HCEC 1CT (cell line): ENCODE measurements at places on chromosomes 12 and 14.

DNA sequence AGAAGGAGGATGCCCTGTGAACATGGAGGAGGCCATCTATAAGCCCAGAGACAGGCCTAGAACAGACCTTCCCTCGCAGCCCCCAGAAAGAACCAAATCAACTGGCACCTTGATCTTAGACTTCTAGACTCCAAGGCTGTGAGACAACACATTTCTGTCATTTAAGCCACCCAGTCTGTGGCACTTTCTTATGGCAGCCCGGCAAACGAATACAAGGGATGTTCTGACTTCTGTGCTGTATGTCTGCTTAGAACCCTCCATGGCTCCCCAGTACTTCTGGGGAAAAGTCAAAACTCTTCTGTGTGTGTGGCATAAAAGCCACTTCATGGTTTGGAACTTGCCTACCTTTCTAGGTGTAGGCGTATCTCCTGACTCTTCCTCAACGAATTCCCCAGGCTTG is 42.9 kb downstream of the RBM19 start:
- DNase-seq, result no peak

GRCh38 chr14:53545217-53545616 is 392.1 kb upstream of the DDHD1 start:
- no peak for DNase-seq

DNA sequence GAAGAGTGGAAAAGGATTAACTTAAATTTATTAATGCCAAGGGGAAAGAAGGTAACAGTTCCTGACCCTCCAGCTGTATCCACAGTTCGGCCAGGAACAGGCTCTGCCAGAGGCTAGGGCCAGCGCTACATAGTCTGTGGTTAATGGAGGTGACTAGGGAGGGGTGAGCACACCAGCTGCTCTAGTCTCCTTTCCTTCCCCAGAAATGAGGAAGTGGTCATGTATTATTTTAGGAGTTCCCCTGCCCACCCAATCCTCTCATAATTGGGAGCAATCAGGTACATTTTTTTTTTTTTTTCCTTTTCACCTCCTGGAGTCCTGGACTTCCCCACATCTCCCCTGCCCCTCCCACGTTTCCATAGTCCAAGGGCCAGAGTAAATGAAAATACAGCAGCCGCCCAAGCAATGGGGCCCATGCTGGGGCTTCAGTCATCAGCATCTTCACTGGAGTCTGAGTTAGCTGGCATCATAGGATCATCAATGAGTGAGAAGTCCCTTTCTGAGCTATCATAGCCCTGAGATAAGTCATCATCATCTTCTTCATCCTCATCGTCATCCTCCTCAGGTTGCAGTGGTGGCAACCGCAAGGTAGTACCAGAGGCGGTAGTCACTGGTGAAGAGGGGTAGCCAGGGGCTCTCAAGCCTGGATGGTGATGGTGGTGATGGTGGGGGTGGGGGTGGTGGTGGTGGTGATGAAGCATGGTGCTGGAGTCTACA is 1.5 kb upstream of the SUPT16H start:
- DNase-seq, result no peak

- DNase-seq, result no peak
These were observed 98.3 kb upstream of the DIO3 start for GRCh38 chr14:101462726-101463565.

GRCh38 chr14:104917993-104918392 is 6.7 kb upstream of the PLD4 start:
- DNase-seq, result no peak

- no peak for DNase-seq
These were observed 32.8 kb downstream of the GRIN2B start for GRCh38 chr12:13948621-13949020.

GRCh38 chr12:50221228-50222008 is 54.2 kb upstream of the CERS5 start:
- peak; percentile 88 for DNase-seq

GRCh38 chr14:21136024-21136423 is 19.8 kb downstream of the OR5AU1 start:
- peak; percentile 20 for DNase-seq

DNA sequence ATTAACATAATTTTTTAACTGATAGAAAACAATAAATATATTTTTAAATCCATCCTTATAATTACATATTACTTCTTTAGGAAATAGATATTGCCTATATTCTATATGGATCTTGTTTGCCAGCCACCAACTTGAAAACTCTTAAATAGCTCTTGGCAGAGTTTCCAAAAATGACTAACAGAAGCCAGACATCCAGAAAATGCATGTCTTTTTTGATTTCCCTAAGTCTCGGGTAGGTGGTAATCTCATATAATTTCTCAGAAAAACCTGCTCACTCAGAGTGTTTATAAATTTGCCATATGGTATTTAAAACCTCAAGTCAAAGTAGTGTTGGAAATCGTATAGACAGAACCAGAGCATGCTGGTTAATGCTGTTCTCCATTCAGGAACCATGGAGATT is 360.4 kb upstream of the FOXG1 start:
- peak; percentile 28 for DNase-seq

DNA sequence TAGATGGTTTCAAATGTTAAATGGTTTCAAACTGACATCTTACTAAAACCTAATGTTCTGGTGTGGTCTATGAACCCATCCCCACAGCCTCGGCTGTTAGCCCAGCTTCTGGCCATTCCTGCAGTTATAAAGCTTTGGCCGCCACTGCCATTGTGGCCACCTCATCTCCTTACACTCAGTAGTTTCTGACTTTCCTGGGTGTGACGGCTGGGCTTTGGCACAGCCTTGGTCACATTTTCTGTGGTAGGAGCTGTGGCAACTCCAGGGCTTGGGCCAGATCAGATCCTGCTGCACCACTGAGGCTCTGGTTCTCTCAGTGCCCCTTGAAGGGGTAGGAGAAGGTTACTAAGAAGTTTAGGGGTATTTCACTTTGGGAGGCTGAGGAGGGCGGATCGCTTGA is 84.2 kb upstream of the STXBP6 start:
- DNase-seq, result no peak

- DNase-seq, result peak; percentile 75
These were observed 34.7 kb downstream of the KICS2 start for GRCh38 chr12:64187370-64187769.

GRCh38 chr14:49621114-49621881 is 699 bp downstream of the MGAT2 start:
- DNase-seq, result peak; percentile 54

- DNase-seq, result peak; percentile 87
These were observed 9.4 kb upstream of the HVCN1 start for GRCh38 chr12:110698171-110698902.

- DNase-seq, result peak; percentile 91
These were observed 26.3 kb upstream of the PTGDR start for GRCh38 chr14:52241087-52241793.

GRCh38 chr14:39768589-39768988 is 336.4 kb upstream of the FBXO33 start:
- DNase-seq, result no peak

GRCh38 chr12:103523771-103524170 is 28.0 kb upstream of the C12orf42 start:
- no peak for DNase-seq

DNA sequence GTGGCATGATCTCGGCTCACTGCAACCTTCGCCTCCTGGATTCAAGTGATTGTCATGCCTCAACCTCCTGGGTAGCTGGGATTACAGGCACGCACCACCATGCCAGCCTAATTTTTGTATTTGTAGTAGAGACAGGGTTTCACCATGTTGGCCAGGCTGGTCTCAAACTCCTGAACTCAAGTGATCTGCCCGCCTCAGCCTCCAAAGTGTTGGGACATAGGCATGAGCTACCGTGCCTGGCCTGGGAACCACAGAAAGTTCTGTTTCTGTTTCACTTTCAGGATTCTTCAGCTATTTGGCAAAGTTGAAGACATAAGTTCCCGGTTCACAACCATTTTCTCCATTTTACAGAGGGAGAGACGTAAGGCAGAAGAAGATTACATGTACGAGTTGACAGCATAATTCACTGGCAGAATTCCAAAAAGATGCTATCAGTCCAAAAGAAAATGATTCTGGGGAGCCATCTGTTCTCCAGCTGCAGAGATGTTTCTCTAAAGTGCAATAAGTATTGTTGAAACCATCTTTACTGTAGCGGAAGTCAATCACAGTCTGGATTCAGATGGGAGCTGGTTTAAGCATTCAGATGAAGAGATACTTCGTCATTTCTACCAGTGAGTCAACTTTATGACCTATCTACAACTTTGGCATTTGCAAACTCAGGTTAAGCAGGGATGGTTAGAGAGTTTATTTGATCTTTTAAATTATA is 8.1 kb upstream of the RNF34 start:
- DNase-seq, result peak; percentile 23

DNA sequence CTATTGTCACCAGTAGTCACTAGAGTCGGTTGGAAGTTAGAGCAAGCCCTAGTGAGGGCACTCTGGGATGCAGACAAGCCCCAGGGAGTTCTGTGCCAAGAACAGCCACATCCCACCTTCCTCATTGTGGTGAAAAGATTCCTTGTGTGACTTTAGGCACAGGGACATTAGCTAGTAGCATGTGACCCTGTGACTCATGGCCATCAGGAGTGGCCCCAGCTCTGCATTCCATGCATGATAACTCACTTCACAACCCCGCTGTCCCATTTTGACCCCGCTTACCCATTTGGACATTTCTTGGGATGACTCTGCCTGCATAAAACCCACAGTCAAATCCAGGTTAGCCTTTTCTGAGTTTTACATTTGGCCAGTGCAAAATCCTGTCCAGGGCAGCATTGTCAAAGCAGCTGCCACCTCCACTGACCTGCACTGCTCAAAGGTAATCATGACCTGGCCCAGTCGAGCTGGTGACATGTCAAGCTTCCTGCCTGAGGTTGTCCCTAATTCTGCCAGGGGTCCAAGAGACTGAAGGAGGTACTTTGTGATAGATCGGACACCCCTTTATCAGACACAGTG is 430.5 kb downstream of the DPF3 start:
- DNase-seq, result peak; percentile 39

DNA sequence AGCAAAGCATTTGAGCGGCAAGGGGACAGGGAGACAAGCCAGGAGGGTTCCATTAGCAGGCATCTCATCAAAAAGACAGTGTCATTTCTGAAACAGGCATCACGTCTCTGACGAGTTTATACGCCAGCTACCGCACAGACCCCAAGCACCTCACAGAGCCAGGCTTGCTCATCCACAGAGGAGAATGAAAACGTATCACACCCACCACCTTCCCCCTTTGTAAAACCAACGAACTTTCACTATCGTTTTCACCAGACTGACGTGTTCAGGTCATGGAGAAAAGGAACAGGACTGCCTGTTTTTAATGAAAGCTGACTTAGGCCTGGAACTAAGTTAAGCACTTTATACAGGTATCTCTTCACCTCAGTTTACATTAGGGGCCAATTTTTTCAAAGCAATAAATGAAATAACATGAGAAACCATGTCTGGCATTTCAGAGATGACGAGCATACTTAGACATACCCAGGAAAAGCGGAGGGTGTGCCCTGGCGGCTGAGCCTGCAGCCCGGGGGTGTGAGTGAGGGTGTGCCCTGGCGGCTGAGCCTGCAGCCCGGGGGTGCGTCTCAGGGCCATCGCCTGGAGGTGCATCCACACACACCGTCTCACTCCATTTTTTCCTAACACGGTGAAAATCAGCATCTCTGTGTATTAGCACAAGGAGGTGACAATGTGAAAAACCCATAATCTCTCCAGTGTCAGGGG is 41.9 kb downstream of the STX2 start:
- no peak for DNase-seq

DNA sequence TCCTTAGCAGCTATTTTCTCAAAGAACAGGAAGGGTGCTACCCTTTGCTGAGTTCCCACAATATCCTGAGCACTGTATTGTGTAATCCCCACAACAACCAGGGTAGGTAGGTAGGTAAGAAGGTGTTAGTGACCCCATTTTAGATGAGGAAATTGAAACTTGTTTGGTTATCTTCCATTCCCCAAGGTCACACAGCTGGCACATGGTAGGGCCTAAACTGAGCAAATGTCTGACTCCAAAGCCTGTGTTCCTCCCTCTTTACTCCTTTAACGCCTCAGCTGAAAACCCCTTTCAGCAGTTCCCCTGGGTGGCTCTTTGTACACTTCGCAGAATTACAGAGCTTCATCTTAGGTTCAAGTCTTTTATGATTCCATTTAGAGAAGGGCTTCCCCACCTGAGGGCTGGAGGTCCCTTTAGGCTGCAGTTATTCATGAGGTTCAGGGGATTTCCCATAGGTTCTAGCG is 26.5 kb upstream of the RIC8B start:
- DNase-seq, result no peak

- no peak for DNase-seq
These were observed 266.9 kb downstream of the CCDC91 start for GRCh38 chr12:28456934-28457710.

DNA sequence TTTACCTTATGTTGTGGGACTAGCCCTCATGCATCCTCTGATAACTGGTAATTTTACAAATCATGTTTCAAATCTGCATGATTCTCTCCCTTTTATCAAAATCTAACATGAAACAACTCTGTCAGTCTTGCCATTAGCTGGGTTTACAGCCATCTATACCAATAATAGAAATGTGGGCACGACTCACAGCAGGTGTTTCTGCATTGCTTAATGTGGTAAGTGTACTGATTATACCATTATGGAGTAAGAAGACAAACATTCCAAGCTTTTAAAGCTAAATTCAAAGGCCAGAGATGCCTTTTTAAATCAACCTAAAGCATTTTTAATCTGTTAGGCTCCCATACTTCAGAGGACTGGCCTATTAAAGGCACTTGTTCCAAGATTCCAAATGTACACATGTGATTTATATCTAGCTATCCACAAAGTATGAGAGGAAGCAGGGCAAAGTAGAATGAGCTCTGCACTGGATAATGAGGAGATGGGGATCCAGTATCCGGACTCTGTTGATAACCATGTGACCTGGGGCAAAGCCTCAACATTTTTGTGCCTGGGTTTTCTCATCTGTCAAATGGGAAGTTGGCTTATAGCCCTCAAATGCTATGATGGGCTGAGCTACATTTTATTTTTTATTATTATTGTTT is 52.3 kb upstream of the FUT8 start:
- no peak for DNase-seq

- DNase-seq, result no peak
These were observed 71.4 kb upstream of the PRMT8 start for GRCh38 chr12:3419558-3419957.

DNA sequence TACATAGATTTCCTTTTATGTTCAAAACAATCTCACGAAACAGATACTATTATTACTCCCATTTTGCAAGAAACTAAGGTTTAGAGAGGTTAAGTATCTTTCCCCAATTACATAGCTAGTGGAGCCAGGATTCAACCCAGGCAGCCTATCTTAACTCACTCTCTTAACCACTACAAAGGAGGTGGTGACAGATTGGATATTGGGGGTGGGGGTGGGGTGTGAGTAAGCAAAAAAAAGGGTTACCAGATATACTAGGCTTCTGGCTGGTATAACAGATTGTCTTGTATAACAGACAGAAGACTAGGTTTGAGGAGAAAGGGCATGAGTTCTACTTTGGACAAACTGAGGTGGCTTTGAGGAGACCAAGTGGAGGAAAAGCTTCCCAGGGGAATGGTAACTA is 2.1 kb downstream of the GMFB start:
- DNase-seq, result no peak
